ENCODE measurements at places on chromosomes 12 and 14. TPM values are rescaled to one million over a fixed set of nuclear protein-coding genes. Genes with fewer than 3 reads are reported as not detected.

The SLC25A47 gene
- not detected for total RNA-seq

The LBHD2 gene
- total RNA-seq: not detected

The KERA gene
- 1.2 TPM for total RNA-seq

The TAS2R50 gene
- 6.6 TPM for total RNA-seq

The AJUBA gene
- 2.0 TPM for total RNA-seq

The PPFIA2 gene
- 150 TPM for total RNA-seq

The KRT3 gene
- total RNA-seq: not detected

The NUP37 gene
- total RNA-seq: 5.7 TPM

The TMEM119 gene
- total RNA-seq: 0.74 TPM

The C1R gene
- total RNA-seq: 4.4 TPM

The ZNF891 gene
- total RNA-seq: 6.6 TPM

The ESPL1 gene
- 2.2 TPM for total RNA-seq

The C12orf50 gene
- total RNA-seq: not detected

The ETFBKMT gene
- total RNA-seq: 1.5 TPM

The ATP23 gene
- total RNA-seq: 7.1 TPM

The KRT6C gene
- not detected for total RNA-seq

The MYO1H gene
- total RNA-seq: 0.25 TPM

The SLCO1A2 gene
- total RNA-seq: 11.1 TPM

The PLEKHD1 gene
- 0.49 TPM for total RNA-seq

The CARMIL3 gene
- 20.4 TPM for total RNA-seq

The ZNF410 gene
- 47.2 TPM for total RNA-seq

The DBX2 gene
- 2.2 TPM for total RNA-seq

The DEPDC4 gene
- total RNA-seq: 2.7 TPM

The TAS2R20 gene
- 7.4 TPM for total RNA-seq

The MMP17 gene
- total RNA-seq: 22.4 TPM

The TMCC3 gene
- 11.8 TPM for total RNA-seq

The TPPP2 gene
- total RNA-seq: not detected

The GARIN6 gene
- total RNA-seq: not detected

The APEX1 gene
- 49.7 TPM for total RNA-seq

The SLC7A7 gene
- 1.5 TPM for total RNA-seq

The SYNE3 gene
- 0.98 TPM for total RNA-seq

The CLECL1 gene
- not detected for total RNA-seq

The NANOG gene
- total RNA-seq: not detected

The P2RX2 gene
- total RNA-seq: not detected

The PTGER2 gene
- not detected for total RNA-seq

The KLHL33 gene
- total RNA-seq: 0.25 TPM

The SYT10 gene
- total RNA-seq: 1.7 TPM

The WSCD2 gene
- 3.4 TPM for total RNA-seq

The NDUFA9 gene
- total RNA-seq: 20.4 TPM

The CLEC6A gene
- not detected for total RNA-seq

The OR10P1 gene
- not detected for total RNA-seq

The FANCM gene
- 7.9 TPM for total RNA-seq

The TTC8 gene
- total RNA-seq: 8.6 TPM

The ANKRD9 gene
- 6.1 TPM for total RNA-seq

The IAPP gene
- total RNA-seq: under 0.01 TPM

The DHRS2 gene
- total RNA-seq: not detected

The PTCSC3 gene
- not detected for total RNA-seq

The LPAR5 gene
- 0.49 TPM for total RNA-seq

The TMEM253 gene
- not detected for total RNA-seq

The UBE3B gene
- total RNA-seq: 21.6 TPM

The KRT1 gene
- total RNA-seq: 0.74 TPM

The PKP2 gene
- total RNA-seq: 6.4 TPM

The SERPINA10 gene
- not detected for total RNA-seq

The NPAS3 gene
- 24.1 TPM for total RNA-seq

The CDKN3 gene
- 3.2 TPM for total RNA-seq

All from temporal lobe (tissue), 4 donors.